ENCODE measurements at places on chromosomes 11 and 22.

DNA sequence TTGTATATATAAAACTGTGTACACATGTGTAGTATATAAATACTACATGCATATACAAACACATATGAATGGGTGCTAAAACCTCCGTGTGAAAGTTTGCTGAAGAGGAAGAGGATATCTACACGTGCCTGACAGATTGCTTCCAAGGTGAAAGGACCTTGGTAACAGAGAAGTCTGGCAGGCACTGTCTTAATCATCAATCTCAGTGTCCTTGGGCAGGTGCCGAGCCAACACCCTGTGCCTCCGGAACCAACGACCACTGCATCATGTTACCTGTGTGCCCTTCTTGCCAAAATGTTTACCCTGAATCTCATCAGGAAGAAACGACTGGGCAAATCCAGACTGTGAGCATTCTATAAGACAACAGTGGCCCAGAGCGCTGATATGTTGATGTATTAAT is 15.0 kb downstream of the NAP1L4 start:
- no peak for DNase-seq

DNA sequence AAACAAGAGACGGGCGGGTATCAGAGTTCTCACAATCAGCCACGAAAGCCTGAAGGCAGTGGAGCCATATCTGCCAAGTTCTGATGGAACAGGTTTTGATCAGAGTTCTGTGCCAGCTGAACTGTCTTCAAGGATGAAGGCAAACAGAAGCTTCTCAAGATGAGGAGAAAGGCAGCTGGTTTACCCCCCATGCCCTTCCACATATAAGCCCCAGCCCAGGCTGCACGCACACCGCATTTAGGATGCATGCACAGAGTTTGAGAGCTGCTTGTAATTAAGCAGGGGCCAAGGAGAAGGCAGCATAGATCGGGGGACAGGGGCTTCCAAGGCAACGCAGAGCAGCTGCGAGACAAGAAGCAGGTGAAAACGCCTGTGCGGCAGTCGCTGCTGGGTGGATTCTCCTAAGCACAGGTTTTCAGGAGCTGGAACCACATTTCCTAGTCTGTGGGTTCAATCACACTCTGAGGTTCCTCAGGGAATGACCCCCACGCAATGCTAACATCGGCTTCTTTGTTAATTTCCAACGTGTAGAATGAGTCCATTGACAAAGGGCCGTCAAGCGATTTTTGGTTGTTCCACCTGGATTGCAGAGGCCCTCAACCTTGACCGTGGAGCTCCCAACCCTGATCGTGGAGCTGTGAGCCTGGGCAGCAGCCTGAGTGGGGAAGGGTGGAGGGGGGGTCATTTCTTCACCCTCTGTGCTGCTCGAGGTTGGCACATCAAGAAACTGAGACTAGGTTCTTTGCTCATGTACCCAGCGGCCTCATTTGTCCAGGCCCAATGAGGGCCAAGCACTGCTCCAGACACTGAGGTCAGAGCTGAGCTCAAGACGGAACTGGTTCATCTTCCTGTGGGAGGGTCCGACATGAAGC is 81.7 kb upstream of the SHISAL1 start:
- DNase-seq: no peak

GRCh38 chr11:643849-644738 is 7.0 kb downstream of the DRD4 start:
- DNase-seq: no peak

- peak; percentile 72 for DNase-seq
Measured at GRCh38 chr11:122140500-122140899, 24.5 kb upstream of the BLID start.

DNA sequence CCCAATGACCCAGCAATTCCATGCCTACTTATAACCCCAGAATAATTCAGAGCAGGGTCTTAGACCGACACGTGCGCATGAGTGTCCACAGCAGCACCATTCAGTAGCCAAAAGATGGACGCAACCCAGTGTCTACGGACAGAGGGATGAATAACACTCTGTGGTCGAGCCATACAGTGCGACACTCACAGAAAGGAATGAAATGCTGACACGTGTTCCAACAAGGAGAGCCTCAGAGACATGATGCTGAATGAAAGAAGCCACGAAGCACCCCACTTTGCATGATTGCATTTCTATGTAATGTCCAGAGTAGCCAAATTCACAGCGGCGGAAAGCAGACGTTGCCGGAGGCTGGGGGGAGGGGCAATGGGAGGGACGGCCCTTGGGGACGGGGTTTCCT is 134.4 kb downstream of the CTTN start:
- DNase-seq: no peak

- DNase-seq: no peak
Measured at GRCh38 chr11:128755564-128755963, 61.7 kb downstream of the FLI1 start.
